ENCODE measurements at places on chromosomes 7 and 10.

GRCh38 chr10:132963430-132963960, 21.1 kb upstream of the CFAP46 start:
- DNase-seq, result no peak

- peak; percentile 83 for DNase-seq
Measured at GRCh38 chr7:149884016-149884415, 10.2 kb downstream of the ATP6V0E2 start.

DNA sequence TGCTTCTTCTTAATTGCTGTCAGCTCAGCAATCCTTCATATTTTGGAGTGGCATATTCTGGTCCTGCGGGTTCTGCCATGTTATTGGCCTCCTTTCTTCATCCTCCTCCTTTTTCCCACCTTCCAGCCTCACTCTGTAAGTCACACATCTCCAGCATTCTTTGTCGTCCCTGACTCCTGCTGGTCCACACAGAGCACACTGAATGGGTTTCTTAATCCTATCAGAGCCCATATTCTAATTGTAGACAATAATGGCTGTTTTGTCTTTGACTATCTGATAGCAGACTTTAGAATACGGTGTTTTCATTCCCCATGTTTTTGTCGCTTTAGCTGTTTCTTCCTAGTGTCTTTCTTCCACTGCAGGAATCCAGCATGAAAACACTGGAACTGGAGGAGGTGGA, 389.6 kb downstream of the REEP3 start:
- DNase-seq, result no peak

DNA sequence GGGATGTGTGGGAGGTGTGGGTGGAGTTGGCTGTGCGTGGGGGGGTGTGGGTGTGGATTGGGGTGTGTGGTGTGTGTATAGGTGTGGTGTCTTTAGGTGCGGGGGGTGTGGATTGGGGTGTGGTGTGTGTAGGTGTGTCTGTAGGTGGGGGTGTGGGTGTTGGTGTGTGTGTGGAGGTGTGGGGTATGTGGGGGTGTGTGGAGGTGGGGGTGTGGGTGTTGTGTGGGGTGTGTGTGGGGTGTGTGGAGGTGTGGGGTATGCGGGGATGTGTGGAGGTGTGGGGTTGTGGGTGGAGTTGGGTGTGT, 33.9 kb downstream of the SPDYE17 start:
- no peak for DNase-seq

DNA sequence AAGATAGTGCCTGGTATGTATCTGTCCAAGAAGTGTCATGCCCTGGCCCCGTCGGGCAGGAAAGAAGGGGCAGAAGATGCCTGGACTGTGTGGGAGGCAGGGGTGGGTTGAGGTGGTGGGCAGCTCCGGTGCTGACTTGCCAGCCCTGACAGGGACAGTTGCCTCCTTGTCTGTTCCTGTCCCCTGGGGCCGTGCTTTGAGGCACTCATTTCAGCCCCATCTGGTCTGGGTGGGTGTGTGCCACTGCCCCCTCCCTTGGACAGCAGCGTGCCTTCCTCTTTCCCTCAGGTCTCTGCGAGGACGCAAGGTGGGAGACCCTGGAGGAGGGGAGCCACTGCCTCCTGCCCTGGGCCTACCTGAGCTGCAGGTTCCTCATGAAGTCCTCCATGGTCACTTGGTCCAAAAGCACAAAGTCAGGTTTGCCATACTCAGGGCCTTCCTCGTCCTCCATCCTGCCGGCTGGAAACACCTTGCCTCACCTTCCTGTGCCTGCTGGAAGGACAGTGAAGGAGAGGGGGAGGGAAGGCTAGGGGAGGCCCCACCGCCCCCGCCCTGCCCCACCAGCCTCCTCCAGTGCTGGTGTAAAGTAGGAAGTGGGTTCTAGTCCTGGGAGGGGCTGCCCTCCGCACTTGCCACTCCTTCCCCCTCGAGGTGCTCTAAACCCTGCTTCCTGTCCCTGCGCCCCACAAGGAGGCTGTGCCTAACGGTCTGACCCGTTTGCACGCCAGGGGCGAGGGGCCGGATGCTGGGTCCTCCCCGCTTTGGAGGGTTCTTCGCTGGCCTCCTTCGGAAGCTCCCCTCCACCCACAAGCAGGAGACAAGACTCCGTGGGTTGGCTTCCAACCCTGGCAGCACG, at the start of gene MYO1G:
MYO1G (minus strand) TSS at position 505 of the 856 bp plus-strand sequence; CDS start at position 451, 54 bp downstream.
- no peak for DNase-seq

- no peak for DNase-seq
Measured at GRCh38 chr10:74488907-74489306, 337.5 kb upstream of the KAT6B start.

GRCh38 chr7:117427258-117427701, at the start of gene ASZ1:
ASZ1 (minus strand) TSS chr7:117427493; CDS start chr7:117427460, 33 bp downstream.
- DNase-seq, result no peak

GRCh38 chr10:95444792-95445191, 116.4 kb downstream of the SORBS1 start:
- DNase-seq, result no peak

DNA sequence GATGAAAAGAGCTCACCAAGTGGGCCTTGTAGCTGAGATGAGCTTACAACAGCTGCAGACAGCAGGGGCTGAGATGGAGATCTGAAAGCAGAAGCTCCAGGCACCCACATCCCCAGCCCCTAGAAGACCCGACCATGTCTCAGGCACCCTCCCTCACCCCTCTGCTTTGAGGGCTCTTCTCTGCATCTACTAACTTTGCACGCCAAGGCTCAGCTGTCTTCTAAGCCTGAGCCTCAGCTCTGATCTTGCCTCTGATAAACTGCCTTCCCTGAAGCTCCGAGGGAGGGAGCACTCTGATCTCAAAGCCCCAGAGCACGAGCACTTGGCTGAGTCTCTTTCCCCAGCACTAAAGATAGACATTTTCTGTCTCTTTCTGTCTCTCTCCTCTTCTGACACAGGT, 42.0 kb downstream of the ANXA8 start:
- DNase-seq, result no peak

- peak; percentile 23 for DNase-seq
Measured at GRCh38 chr7:51031216-51031615, 248.5 kb upstream of the GRB10 start.

GRCh38 chr7:27125986-27126394, 4.6 kb downstream of the HOXA4 start:
- DNase-seq, result no peak

DNA sequence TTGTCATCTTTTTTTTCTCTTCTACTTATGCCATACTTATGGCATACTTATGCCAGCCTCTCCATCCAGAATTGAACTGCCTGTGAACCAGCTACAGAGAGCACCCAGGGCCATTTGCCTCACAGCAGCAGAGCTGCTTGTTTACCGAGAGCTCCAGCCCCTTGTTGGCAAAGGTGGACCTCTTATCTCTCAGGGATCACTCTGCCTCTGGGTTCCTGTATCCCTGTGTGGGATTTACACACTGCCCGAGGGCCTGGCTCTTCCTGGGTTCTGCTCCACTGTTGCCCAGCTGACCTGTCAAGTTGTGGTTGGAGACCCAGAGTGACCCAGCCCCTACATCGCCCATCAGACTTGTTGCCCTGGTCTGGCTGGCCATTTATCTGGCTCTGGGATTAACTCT, 22.3 kb downstream of the MRPS33 start:
- DNase-seq, result no peak

- no peak for DNase-seq
Measured at GRCh38 chr10:54282012-54282411, 519.0 kb downstream of the PCDH15 start.

DNA sequence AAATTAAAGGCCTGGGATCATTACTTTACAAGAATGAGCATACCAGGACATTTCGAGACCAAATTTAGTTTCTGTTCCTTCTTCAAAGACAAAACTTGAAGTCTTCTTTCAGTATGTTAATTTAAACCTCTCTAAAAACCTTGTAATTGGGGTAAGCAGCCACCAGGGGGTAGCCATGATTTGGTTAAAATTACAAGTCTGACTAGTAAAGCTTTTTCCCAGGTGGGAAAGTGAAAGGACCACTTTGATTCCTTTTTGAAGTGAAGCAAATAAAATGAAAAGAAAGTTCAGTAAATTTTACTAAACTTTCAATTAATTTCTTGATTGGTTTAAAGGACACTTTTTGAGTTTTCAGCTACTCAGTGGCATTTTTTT, 294.3 kb downstream of the BBS9 start:
- no peak for DNase-seq

- DNase-seq, result no peak
Measured at GRCh38 chr10:76640806-76641205, 996.8 kb downstream of the KCNMA1 start.

DNA sequence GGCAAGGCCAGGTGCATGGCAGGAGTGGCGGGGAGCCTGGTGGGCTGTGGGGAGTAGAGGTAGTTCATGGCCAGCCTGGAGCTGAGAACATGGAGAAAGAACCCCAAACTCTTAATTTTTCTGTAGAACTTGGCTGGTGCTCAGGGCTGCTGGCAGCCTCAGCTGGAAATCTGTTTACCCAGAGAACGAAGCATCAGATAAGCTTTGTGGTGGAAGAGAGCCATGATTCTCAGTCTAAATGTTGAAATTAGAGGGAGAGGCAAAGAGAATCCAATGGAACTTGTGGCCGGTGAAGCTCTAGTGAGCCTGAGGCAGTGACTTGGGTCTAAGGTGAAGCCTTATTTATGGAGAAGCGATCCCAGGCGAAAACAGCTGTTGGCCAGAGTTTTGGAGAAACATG, 126.4 kb downstream of the CCDC3 start:
- DNase-seq, result peak; percentile 41

- DNase-seq, result no peak
Measured at GRCh38 chr7:128887169-128888038, 23.1 kb downstream of the KCP start.

DNA sequence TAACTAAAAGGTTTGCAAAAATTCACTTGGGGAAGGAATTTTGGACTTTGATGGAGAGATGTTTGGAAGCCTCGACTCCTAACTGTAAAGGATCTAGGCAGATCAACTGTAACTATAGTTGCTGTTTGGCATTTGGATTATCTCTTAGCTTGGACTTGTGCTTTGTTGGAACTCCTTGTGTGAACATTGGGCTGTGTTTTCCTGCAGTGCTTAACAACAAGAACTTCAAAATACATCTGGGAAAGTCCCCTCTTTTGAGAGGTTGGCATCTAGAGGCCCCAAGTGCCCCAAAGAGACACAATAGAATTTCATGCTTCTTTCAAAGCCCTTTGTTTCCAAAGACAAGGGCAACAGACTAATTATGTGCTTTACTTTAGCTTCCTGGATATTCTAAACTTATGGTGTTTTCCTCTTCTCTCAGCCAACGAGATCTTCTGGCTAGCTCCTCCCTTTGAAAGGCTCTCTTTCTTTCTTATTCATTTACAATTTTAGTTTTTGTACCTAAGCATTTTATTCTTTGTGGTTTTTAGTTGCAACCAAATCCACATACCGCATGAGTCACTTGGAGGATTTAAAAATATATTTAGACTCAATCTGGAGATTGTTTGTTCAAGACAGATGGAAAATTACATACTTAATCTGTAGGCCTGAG, 11.6 kb downstream of the ABCA13 start:
- DNase-seq, result peak; percentile 16

DNA sequence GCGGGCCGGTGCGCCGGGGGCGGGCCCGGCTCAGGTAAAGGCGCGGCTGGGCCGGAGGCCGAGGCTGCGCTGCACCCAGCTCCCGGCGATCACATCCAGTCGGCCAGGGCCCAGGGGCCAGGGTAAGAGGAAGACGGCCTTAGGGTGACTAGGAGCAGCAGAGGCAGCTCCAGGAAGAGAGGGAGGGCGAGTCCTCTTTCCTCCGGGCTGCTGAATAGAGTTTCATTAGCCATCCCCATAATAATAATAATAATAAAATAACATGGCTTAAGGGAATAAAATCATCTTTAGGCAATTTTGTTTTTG, 44.8 kb upstream of the CDK1 start:
- no peak for DNase-seq

DNA sequence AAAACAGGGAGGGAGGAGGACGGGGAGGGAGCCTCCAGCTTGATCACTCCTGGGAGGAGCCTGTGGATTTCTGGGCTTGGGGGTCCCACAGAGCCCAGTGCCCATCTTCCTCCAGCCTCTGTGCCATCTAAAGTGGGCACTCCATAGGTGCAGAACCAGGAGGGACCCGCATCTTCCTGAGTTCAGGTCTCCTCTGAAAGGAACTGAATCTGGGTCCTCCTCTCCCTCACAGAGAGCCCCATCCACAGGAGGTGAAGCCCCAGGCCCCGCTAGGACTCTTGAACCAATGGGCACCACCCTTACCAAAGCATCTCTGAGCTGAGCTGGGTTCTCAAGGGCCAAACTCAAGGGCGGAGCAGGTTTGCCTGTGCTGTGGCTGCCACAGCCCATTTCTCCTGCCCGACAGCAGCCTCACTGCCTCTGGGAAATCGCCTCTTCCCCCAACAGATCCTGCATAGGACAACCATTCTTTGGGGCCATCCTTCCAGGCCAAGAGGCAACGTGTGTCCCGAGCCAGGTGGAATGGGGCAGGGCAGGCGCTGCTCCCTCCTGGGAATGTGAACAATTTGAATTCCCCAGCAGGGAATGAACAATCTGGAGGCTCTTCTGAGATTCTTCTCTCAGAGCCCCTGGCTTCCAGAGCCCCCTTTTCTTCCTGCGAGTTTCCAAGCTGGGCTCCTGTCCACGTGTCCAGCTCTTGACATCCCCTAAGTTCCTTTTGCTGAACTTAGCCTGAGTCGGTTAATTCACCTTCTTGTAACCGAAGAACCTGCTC, 411.0 kb upstream of the FOXK1 start:
- no peak for DNase-seq

- DNase-seq, result peak; percentile 60
Measured at GRCh38 chr10:124534231-124534798, 72.7 kb downstream of the LHPP start.

GRCh38 chr10:98444314-98445006, 2.3 kb downstream of the HPS1 start:
- no peak for DNase-seq

DNA sequence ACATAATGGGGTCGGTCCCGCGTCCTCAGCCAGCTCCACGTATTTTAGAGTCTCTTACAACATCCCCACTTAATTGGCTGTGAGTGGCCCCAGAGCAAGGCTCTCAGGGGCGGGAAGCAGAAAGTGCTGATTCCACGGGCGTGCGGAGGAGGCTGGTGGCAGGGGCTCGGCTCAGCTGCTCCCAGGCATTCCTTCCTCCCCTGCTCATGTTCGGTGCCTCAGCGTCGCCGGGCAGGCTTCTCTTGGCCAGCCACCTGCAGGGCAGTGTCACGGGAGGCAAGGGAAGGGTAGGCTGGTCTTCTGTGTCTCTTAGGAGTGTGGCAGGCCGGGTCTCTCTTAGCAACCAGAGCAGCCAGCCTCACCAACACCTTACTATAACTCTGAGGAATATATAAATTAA, 33.8 kb downstream of the IL15RA start:
- no peak for DNase-seq

- DNase-seq, result no peak
Measured at GRCh38 chr10:43340619-43341018, 30.8 kb upstream of the FXYD4 start.

GRCh38 chr7:23422909-23423308, 47.4 kb downstream of the IGF2BP3 start:
- DNase-seq, result no peak

DNA sequence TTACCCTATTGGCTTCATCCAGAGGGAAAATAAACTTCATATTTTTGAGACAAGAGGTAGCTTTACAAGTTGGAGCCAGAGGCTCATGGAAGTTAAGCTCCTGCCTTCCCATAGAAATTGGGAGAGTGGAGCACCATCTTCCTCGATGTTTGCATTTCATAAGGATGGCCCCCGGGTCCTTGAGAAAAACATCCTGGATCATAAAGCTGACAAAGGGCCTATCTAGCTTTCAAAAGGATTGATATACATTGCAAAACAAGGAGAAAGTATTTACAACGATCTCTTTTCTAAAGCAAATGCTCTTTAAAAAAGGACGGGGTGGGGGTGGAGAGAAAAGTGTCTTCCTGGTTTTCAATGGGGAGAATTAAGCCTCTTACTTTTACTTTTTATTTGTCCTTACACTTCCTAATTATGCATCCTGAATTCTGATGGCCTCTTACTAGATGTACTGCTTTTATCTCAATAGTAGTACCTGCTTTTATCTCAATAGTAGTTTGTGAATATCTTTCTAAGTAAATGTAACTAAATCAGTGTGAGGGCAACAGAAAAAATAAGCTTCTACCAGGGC, 65.6 kb downstream of the PTPRZ1 start:
- DNase-seq, result no peak
